ENCODE measurements at places on chromosomes 11 and 22.

- no peak for DNase-seq
These were observed 160.4 kb downstream of the BRD1 start for GRCh38 chr22:49667236-49667635.

GRCh38 chr22:44328762-44329161 is 16.0 kb upstream of the SHISAL1 start:
- no peak for DNase-seq

DNA sequence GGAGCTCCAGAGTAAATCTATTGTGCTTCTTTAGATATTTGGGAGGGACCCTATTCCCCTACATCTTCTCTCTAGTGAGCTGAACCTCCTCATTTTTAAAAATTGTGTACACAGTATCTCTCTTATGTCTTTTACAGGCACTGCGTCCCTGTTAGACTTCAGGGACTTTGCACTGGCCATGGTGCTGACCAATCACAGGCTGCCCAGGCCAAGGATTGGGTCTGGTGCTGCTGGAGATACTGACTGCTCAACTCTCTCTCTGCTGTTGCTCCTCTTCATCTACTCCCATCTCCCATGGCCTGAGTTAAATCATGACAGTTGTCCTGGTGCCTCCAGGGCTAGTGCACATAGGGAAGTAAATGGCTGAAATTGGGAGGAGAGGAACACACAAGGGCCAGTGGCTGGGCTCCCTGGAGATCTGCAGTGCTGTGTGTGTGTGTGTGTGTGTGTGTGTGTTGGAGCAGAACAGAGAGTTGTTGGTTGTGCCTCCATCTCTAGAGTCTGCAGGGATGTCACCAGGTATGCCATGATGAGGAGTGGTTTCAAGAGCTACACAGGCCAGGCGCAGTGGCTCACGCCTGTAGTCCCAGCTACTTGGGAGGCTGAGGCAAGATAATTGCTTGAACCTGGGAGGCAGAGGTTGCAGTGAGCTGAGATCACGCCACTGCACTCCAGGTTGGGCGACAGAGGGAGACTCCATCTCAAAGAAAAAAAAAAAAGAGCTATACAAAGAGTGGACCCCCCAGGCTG is 155.3 kb downstream of the ST3GAL4 start:
- DNase-seq, result peak; percentile 63

GRCh38 chr11:69924308-69925161 is 105.3 kb upstream of the FGF3 start:
- no peak for DNase-seq

- no peak for DNase-seq
These were observed 42.6 kb upstream of the TEAD1 start for GRCh38 chr11:12631651-12632050.

- DNase-seq, result no peak
These were observed 234.0 kb upstream of the ZC3H12C start for GRCh38 chr11:109859045-109859724.

DNA sequence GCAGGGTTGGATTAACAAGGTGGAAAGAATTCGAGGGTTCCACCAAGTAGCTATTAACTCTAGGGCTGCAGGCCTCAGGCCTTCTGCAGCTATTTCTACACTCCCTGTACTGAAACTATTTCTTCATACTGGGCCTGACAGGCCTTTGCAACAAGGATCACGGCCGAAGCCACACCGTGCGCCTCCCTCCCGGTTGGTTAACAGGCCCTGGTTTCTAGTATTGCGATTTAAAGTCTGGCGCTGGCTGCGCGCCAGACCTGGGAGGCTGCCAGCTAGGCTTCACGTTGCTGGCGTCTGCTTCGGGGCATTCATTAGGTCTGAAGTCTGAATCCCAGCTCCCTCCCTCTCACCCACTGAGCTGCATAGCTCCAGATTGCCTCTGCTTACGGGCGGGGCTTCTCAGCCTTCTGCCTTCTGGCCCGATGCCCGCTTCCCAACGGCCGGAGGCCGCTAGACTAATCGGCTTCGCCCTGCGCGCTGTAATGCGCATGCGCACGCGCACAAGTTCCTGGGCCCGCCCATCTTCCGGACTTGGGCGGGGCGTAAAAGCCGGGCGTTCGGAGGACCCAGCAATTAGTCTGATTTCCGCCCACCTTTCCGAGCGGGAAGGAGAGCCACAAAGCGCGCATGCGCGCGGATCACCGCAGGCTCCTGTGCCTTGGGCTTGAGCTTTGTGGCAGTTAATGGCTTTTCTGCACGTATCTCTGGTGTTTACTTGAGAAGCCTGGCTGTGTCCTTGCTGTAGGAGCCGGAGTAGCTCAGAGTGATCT is 1.6 kb downstream of the LDHA start:
- peak; percentile 96 for DNase-seq

DNA sequence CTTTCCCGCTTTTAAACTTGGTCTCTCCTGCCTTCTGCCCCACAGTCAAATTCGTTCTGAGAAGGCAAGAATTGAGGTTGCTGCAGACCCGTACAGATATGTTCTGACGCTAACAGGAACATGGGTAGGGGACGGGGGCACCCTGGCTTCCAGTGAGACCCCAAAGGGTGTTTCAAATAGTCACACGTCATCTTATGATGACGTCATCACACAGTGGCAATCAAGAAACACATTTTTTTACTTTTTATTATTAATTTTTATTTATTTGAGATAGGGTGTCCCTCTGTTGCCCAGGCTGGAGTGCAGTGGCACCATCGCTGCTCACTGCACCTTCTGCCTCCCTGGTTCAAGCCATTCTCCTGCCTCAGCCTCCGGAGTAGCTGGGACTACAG is 22.9 kb upstream of the TESMIN start:
- DNase-seq, result no peak

DNA sequence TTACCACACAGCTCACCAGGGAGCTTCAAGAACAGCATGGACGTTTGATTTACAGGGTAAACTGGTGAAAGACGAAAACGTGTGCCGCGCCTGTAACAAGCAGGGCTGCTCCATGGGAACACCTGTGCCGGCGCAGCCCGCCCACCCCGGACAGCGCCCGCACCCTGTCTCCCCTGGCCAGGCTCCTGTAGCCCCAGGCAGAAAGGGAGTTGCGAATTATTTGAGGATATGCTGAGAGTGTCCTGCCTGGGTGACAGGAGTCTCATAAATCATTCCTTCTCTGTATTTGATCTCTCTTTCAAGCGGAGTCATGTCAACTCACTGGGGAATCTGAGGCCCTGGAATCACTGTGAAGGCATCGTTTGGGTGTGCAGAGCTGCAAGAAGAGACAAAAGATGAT is 804.3 kb downstream of the OPCML start:
- no peak for DNase-seq

DNA sequence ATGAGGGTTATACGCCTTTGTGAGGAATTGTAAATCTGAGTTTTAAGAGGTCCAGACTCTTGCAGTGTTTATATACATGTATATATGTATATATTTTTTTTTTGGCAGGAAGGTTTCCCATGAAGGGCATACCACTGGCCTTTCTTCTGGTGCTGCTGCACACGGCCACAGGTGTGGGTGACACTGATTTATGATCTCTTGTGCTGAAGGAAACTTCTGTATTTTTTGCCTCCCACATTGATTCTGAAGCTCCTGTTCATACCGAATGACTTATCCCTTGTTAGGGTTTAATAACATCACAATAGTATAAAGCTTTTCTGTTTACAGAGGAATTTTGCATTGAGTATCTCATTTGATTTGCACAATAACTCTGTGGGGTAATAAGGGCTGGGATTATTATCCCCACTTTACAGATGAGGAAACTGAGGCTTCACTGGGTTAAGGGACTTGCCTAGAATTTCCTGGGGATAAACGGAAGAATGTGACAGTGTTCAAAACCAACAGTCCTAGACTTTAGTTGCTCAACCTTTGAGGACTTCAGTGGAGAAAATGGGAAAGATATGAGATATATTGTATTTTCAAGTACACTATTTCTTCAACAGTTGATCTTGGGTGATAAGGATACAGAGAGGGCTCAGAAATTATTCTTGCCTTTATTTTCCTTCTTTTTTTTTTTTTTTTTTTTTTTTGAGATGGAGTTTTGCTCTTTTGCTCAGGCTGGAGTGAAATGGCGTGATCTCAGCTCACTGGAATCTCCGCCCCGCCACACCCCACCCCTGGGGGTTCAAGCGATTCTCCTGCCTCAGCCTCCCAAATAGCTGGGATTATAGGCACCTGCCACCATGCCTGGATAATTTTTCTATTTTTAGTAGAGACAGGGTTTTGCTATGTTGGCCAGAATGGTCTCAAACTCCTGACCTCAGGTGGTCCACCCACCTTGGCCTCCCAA is 70.1 kb downstream of the MICAL2 start:
- no peak for DNase-seq

- DNase-seq, result peak; percentile 85
These were observed 52.3 kb downstream of the SLC22A12 start for GRCh38 chr11:64643256-64643881.

- DNase-seq, result no peak
These were observed 12.9 kb downstream of the TSPAN32 start for GRCh38 chr11:2314525-2315394.

Data from iPS-NIHi11 (cell line).